ENCODE measurements at places on chromosomes 1 and 21.

DNA sequence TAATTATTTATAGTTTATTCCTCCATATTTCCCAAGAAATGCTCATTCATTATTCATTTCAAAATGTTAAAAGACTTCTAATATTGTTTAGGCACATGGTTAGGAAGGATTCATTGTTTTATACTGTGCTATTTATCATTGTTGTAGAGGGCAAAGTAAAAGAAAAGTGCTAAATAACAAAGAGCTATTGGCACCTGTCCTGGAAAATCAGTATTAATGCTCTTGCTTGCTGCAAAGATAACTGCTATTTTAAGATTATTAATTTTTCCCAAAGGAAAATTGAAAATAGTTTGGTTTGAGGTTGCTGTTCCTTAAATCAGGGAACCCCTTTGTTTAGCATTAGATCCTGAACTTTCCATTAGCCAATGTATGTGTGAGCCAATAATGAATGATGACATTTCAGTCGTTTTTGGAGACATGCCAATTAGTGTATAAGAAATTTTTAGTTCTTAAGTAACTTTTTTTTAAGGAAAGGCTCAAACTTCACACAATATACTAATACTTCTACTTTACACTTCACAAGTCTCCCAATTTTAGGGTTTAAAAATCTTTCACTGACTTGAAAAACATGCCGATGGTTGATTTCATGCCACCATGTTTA lies 39.9 kb downstream of the EPB41 start:
- no peak for DNase-seq

GRCh38 chr1:44905276-44905675 lies 62.2 kb upstream of the PTCH2 start:
- no peak for DNase-seq

GRCh38 chr1:186195377-186195931 lies 179.6 kb downstream of the TPR start:
- no peak for DNase-seq

DNA sequence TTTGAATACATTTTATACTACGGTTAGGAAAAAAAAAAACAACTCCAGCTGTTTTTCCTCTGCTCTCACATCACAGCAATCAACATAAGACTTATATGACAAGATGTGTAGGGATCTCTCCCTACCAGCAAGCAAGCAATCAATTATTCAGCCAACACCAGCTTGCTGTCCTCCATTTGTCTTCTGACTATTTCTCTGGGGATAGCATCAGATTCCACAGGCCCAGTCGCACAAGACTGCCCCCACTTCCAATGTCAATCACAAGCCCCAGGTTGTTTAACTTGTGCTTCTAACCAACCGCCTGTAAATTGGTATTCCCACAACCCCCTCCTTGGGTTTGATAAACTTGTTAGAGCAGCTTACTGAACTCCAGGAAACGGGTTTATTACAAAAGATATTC lies 873.1 kb upstream of the TMPRSS15 start:
- DNase-seq: no peak

- DNase-seq: peak; percentile 97
Observed at GRCh38 chr1:155134880-155135414, 705 bp upstream of the SLC50A1 start.

Measured in right atrium auricular region (tissue), 2 donors.